Hindlimb muscle (tissue), 1 donor: ENCODE measurements at places on chromosomes 5 and 9. TPM values are rescaled to one million over a fixed set of nuclear protein-coding genes. Genes with fewer than 3 reads are reported as not detected.

DNA sequence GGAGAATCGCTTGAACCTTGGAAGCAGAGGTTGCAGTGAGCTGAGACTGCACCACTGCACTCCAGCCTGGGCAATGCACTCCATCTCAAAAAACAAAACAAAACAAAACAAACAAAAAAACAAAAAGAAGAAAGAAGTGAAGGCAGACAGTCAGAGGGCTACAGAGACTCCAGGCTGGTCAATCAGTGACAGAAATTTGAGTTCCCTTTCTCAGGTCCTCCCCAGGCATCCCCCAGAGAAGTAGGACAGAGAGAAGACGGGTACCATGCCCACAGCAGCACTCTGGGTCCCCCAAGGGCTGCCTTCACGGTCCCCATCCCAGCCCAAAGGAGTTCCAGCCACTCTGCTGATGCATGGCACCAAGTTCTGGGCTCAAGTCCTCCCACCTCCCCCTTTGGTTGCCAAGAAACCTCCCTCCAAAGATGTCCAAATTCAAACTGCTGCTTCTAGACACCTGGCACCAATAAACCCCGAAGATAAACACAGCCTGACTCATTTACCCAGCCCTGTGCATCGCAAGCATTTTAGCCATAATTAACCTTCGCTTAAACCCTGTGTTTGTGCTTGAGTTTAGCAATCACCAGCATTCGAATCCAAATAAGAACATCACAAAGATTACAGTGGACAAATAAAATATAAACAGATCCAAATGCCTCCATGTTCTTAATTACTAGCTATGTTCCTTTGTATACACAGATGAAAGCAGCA lies 24.0 kb downstream of the SEMA4D start:
- no peak for DNase-seq

- peak; percentile 93 for DNase-seq
Observed at GRCh38 chr5:119268387-119269060, 87.3 kb upstream of the TNFAIP8 start.

- DNase-seq = no peak
Observed at GRCh38 chr5:174690271-174690670, 34.1 kb upstream of the MSX2 start.

DNA sequence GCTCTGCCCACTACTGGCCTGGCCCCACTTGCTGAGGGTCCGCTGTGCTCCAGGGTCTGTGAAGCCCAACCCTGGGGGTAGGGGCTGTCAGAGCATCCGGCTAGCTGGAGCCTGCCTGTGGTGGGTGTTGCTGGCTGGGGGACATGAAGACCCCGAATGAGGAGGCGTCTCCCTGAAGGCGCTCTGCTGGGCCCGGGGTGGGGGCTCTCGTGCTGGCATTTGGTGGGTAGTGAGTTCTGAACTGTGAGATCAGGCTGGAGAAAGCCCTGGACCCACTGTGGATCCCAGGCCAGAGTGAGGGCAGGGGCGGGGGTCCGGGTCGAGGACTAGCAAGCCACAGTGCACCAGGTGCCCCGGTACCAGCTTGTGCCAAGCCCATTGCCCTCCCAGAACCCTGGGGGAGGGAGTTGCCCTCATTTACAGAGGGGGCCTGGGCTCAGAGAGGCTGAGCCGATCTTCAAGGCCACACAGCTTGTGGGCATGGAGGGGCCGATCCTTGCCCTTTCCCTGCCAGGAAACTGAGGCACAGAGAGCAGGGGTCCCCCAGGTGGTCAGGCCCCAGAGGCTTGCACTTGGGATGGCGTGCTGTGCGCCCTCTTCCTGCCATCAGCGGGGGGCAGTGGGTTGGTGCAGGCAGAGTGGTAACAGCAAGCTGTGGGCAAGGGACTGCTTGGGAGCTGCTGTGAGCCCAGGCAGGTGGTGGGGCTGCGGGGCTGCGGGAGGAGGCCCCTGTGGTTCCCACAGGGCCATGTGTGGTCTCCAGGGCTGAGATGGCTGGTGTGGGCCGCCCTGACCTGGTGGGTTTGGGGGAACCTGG lies 15.9 kb downstream of the RXRA start:
- no peak for DNase-seq

GRCh38 chr9:100394816-100395215 lies 32.1 kb upstream of the MSANTD3 start:
- DNase-seq = no peak

GRCh38 chr9:136628268-136628667 lies 34.4 kb upstream of the EGFL7 start:
- DNase-seq = no peak

GRCh38 chr5:74953937-74954720 lies 87.9 kb upstream of the FAM169A start:
- DNase-seq = no peak

DNA sequence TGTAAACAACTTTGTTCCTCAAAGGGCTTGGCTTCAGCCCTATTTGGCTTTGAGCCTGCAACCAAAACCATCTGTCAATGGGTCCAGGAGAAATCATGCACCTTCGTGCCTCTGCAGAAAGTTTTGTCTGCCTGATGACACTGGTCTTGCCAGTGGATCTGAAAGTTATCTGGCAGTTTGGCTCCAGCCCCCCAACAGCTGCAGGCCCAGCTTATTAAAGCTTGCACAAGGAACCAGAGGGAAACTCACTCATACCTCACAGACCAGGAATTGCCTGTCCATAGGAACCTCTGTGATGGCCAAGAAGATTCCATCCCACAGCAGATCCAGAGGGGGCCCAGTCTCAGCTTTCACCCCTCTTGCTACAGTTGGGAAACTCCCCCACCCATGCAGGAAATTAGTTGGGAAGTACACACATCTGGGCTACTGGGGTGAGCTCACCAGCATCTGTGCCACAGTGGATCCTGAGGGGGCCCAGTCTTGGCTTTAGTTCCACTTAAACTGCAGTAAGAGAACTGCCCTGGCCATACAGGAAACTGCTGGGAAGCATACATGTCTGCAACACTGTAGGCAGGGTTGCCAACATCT lies 265.5 kb downstream of the GRIA1 start:
- no peak for DNase-seq

- no peak for DNase-seq
Observed at GRCh38 chr9:7982907-7983306, 183.3 kb upstream of the DMAC1 start.

DNA sequence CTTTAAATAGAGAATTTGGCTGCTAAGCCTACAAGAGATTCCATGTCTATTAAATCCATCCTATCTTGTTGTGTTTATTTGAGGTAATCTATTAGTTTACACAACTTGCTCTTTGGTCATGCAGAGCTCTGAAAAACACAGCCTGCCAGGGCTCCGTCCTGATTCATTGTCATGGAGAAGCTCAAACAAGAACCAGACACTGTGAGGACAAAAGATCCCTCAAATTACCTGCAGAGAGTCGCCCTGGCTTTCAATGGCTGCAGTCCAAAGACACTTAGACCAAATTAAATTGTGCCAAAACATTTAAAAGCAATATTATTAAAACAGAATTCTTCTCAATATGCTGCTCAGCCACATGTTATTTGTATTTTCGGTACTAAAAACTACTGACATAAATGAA lies 60.1 kb downstream of the CDH18 start:
- no peak for DNase-seq

DNA sequence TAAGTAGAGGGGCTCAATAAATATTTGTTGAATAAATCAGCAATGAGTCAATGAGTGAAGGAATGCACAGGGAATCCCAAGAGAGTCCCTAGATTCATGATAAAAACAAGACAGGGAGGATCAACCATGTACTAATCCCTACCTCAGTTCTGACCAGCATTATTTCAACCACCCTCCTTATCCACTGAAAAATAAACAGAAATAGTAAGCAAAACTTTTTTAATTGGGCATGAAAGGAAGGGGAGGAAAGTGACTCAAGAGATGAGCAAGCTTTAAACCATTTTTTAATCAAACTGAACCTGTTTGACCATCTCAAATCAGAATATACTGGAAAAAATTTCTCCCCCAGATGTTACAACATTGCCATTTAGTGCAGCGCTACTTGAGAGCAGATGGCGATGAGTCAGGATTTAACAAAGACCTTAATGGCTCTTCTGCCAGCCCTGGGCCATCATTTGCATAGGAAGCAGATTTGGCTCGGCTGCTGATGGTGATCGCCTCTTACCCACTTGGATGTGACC lies 194.8 kb upstream of the SLC30A5 start:
- no peak for DNase-seq

- no peak for DNase-seq
Observed at GRCh38 chr5:13735691-13736090, 208.8 kb downstream of the DNAH5 start.

- no peak for DNase-seq
Observed at GRCh38 chr5:132309679-132310078, 15.5 kb downstream of the SLC22A4 start.

DDX4 gene
- 0.23 TPM for polyA plus RNA-seq

SPINK7 gene
- polyA plus RNA-seq = 0.61 TPM

TSSK1B gene
- polyA plus RNA-seq = not detected

C5orf34 gene
- polyA plus RNA-seq = 2.6 TPM

GPR151 gene
- not detected for polyA plus RNA-seq
